ENCODE measurements at places on chromosomes 5 and 9.

GRCh38 chr5:109759306-109759705 lies 69.6 kb downstream of the MAN2A1 start:
- DNase-seq, result no peak

DNA sequence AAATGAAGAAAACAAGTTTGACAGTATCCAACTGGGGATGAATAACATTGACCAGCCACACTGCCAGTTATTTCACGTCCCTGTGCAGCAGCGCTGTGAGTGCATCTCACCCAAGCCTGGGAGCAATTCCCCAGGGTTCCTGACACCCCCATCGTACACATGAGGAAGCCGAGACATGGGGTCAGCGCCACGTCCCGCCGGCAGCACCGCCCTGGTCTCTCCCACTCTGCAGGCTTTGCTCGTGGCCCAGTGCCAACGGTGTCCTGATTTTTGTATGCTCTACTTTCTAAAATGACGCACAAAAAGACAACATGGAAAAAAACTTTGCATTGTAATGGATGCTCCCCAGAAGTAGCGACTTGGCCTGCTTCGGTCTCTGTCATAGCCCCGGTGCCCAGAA lies 14.3 kb downstream of the GTF3C5 start:
- no peak for DNase-seq

DNA sequence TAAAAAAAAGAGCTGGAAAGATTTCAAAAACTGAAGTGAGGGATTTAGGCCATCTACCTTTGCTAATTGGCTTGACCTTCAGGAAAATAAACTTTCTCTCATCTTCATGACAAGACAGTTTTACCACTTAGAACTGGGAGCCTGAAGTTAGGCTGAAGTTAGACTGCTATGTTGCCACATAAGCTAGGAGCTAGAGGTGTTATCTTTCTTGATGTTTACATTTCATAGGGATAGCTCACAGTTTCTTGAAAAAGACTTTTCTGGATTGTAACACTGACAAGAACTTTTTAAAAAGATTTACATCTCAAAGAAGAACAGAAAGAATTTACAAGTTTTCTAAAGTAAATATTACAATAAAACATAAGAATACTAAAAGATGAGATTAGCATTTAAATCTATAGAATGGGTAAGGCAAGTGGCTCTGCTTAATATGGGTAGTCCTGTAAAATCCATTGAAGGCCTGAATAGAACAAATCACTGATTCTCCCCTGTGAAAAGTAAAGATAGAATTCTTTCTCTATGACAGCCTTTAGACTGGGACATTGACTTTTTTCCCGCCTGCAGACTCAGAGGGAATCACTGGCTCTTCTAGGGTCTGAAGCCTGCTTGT lies 1665.4 kb upstream of the CDH9 start:
- no peak for DNase-seq

DNA sequence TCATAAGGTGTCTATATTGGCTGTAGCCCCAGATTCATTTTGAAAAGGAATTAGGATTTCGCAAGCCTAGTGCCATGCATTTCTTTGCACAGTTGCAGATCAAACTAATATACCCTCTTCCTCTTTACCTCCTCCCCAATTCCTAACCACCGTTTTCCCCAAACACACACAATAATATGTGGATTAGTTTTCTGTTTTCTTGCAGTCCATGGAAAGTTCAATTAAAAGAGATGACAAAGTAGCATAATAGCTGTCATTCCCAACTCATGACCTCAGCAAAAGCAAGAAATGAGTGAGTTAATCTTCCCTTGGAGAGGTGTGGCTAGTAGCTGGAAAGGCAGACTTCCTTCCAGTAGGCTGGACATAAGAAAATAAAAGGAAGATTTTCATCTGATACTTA lies 349.1 kb downstream of the TMEM232 start:
- no peak for DNase-seq

GRCh38 chr9:38388283-38389223 lies 3.9 kb upstream of the ALDH1B1 start:
- no peak for DNase-seq

GRCh38 chr9:101311191-101311590 lies 73.6 kb downstream of the BAAT start:
- no peak for DNase-seq

- no peak for DNase-seq
Measured at GRCh38 chr9:70092190-70092589, 48.5 kb downstream of the MAMDC2 start.

- no peak for DNase-seq
Measured at GRCh38 chr9:129514497-129514867, 106.4 kb downstream of the C9orf50 start.

DNA sequence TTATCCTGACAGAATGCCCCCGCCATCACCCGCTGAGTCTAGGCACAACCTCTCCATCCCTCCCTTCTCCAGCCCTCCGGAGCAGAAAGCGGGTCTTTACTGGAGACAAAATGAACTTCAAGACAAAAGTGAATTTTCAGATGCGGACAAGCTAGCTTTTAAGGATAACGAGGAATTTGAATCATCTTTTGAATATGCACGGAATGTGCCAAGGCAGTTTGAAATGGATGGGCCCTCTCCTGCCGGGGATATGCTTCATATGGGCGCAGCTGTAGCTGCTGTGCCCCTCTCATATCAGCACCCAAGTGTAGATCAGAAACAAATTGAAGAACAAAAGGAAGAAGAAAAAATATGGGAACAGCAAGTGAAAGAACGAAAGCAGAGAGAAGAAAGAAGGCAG lies 37.5 kb downstream of the CPLANE1 start:
- DNase-seq, result no peak

DNA sequence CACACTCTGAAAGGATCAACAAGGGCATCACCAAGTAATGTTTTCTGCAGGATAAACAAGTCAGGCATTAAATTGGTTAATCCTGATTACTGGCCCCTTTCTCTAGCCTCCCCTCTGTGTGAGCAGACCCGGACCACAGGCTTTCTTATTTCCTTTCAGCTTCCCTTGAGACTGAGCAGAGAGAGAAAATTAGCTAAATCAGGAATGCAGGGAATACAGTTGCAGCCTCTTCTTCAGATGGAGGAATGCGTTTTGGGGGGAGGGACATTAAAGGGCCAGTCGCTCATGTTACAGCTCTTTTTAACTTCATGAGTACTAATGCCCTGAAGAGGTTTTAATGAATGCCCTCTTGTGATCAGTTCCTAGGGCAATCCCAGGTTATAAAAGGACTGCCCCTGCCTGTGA lies 19.8 kb downstream of the PCDHAC2 start:
- DNase-seq, result no peak

DNA sequence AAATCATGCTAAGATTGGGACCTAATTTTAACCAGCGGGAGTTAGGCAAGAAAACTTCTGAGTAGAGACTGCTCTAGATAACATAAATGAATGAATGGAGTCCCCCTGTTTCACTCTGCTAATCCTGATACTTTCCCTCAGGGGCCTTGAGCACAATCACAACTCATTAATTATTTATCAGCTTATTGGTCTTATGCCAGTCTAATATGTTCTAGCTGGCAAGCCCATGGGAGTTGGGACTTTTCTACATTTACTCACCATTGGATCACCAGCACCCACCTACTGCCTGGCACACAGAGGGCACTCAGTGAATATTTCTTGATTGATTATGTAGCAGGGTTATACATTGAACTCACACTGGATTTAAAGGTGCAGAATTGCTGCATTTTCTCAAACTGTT lies 13.5 kb upstream of the TMED7 start:
- DNase-seq, result no peak
